Activated CD4-positive, alpha-beta T cell treated with anti-CD3 and anti-CD28 coated beads, Interleukin-10, Interleukin-2, amounts not matched to agents 100 ng/mL and 50 ng/mL, durations not matched to agents 16 hours and 8 hours (primary cell): ENCODE measurements at places on chromosomes 6 and 20.

DNA sequence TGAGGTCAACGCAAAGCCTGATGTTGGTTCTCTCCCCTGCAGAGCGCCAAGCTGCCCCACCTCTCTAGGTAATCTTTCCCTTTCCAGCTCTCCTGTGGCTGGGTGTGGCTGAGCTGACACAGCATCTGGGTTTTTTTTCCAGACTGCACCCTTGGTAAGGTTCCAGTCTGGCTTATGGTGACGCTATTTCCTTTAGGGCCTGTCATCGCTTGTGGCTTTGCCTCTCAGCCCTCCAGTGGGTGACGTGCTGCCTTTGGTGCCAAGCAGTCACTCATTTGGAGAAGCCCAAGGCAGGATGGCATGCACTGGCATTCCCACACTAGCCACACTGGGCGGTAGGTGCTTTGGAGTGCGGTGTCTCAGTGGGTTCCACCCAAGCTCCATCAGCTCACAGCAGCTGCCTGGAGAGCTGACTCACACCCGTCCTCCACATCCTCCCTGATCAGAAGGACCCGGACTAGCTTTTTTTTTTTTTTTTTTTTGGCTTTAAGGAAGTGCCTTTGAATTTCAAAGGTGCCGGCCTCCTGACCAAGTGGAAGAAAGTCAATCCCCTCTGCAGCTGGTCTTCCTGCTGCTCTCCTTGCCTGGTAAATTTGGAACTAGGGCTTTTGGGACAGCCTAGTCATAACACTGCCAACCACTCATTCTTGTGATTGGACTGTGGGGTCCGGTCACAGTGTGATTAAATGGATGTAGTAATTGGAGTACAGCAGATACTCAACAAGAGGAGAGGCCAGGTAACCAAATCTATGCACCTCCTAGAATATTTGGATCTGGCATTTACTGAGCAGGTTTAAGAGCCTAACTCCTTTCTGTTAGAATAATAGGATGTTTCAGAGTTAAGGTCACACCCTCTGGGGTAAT lies 153.6 kb downstream of the CD83 start:
- DNase-seq: peak; percentile 84

DNA sequence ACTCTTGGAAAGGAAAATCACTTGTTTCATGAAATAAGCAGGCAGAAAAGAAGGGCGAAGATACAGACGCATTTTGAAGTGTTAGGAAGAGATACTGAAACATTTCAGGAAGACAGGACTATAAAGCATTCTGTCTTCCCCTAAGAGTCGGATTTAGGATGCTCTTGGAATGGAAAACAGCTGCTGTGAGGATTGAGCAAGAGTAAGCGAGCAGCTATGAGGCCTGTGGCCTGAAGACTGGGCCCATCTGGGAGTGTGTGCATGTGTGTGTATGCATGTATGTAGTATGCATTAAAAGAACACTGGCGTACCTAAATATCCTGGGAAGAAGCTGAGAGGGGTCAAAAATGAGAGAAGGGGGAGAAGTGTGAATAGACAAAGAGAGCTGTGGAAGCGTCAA lies 83.6 kb downstream of the SIM1 start:
- no peak for DNase-seq

- no peak for DNase-seq
These were observed 32.1 kb upstream of the OPN5 start for GRCh38 chr6:47749757-47750156.

GRCh38 chr20:46549188-46549972 lies 1.1 kb downstream of the OCSTAMP start:
- DNase-seq: peak; percentile 21

- DNase-seq: no peak
These were observed 26.1 kb upstream of the TBC1D7 start for GRCh38 chr6:13354331-13355042.

DNA sequence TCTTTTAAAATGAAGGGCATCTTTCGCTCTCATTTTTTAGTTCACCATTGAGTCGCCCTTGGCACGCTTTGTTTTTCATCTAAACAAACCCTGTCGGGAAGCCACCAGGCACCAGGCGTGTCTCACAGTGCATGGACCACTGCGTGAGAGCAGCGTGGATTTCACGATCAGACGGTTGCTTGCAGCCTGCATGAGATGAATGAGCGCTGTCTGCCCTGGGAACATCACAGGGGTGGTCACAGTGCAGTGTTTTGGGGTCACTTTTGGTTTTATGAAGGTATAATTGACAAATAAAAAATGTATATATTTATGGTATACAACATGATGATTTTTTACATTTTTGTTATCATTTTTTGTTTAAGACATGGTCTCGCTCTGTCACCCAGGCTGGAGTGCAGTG lies 61.3 kb downstream of the CDH4 start:
- no peak for DNase-seq

DNA sequence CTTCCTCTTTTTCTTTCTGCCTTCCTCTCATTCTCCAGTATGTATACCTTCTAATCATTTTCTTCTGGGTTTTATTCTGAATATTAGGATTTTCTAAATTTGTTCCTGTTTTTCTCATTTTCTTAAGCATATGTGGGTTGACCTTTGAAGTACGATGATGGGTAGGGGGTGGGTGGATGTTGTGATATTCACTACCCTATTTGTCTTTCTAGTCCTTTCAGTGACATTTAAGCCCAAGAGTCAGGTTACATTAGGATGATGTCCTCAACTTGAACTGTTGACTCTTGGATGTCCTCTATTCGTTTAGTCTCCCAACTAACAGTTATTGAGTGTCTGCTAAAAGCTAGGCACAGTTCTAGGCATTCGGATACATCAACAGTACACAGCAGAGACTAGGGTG lies 7.3 kb downstream of the ABT1 start:
- DNase-seq: no peak

DNA sequence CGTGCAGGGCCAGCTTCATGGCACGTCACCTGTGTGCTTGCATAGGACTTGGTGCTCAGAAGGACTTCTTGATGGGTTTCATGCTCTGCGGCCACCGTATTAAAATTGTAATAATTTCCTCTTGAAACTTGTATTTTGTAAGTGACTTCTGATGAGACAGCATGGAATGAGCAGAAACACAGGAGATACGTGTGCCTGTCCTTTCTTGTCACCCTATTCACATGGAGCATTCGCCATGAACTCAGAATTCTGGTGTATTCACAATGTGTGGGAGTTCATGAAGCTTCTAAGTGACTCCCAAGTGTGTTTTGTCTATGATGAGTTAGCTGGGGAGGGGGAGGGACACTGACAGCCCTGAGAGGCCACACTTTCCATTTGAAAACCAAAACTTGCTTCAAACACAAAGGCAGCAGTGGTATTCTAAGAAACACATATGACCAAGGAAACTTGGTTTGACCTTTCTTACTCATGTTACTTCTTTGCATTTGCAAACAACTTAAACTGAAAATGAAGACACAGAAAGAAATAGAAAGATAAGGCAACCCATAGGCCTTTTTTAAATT lies 92.1 kb upstream of the NEDD9 start:
- peak; percentile 80 for DNase-seq

DNA sequence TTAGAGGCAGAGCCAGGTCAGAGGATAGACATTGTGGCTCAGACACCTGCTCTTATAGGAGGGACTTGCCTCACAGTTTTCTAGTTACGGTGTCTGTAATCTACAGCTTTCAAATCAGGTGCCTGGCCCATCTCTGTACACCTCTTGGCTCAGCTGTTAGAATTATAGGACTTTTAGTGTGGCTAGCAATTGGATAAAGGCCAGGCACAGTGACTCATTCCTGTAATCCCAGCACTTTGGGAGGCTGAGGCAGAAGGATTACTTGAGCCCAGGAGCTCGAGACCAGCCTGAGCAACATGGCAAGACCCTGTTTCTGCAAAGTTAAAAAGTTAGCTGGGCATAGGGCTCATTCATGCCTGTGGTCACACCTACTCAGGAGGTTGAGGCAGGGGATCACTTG lies 20.0 kb downstream of the BRPF3 start:
- no peak for DNase-seq

GRCh38 chr6:42966571-42966970 lies 6.0 kb downstream of the GNMT start:
- DNase-seq: no peak

GRCh38 chr6:126076992-126077664 lies 90.8 kb downstream of the TRMT11 start:
- no peak for DNase-seq

GRCh38 chr6:125754566-125754965 lies 5.1 kb downstream of the HEY2 start:
- no peak for DNase-seq

DNA sequence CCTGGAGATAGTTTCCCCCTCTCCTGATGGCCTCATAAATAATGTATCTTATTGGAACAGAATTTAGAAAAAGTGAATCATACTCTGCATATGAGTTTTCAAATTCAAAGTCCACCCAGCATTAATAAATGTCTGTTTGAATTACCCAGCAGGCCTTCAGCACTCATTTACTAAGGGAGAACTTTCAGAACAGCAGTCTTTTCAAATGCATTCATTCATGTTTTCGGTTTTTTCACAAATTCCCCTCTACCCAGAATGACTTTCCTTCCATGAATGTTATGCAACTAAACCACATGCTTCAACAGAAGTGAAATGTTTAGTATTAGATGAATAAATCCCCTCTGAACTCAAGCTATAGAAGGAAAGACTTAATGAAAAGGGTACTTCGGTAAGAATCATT lies 92.4 kb downstream of the RTN4IP1 start:
- peak; percentile 77 for DNase-seq

- no peak for DNase-seq
These were observed 689.7 kb downstream of the EPM2A start for GRCh38 chr6:145045582-145045981.

GRCh38 chr6:23633996-23634395 lies 492.0 kb upstream of the NRSN1 start:
- DNase-seq: no peak

DNA sequence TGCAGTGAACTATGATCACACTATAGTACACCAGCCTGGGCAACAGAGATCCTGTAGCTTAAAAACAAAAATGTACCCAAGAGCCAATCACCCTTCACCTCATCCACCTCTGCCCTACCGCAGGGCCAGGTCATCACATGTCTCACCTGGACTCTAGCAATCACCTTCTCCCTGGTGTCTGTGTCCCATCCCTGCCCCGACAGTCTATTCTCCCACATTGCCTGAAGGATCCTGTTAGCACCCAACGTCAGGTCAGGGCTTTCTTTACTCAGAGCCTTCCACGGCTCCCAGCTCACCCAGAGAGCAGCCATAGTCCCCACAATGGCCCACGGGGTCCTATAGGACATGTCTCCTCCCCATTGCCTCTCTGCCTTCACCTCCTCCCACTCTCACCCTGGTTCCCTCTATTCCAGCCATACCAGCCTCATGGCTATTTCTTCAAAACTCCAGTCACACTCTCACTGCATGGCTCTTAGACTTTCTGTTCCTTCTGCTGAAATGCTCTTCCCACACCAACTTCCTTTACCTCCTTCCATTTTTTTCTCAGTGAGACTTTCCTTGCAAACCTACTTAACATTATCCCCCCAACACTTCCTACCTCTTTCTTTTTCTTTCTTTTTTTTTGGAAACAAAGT lies 22.5 kb upstream of the ARFGEF2 start:
- DNase-seq: no peak

- DNase-seq: no peak
These were observed 94.9 kb downstream of the TASP1 start for GRCh38 chr20:13543783-13544182.

- no peak for DNase-seq
These were observed 103.4 kb downstream of the MRPL14 start for GRCh38 chr6:44023586-44024454.

GRCh38 chr6:123806561-123806960 lies 2.9 kb downstream of the NKAIN2 start:
- DNase-seq: no peak

- DNase-seq: peak; percentile 64
These were observed 249.1 kb upstream of the PREP start for GRCh38 chr6:105651969-105652368.

- peak; percentile 89 for DNase-seq
These were observed 187.8 kb upstream of the PRDM1 start for GRCh38 chr6:105898286-105898685.

GRCh38 chr6:28078836-28079235 lies 1.5 kb upstream of the ZNF165 start:
- no peak for DNase-seq

- no peak for DNase-seq
These were observed 413.7 kb upstream of the SULF2 start for GRCh38 chr20:48198929-48199451.

DNA sequence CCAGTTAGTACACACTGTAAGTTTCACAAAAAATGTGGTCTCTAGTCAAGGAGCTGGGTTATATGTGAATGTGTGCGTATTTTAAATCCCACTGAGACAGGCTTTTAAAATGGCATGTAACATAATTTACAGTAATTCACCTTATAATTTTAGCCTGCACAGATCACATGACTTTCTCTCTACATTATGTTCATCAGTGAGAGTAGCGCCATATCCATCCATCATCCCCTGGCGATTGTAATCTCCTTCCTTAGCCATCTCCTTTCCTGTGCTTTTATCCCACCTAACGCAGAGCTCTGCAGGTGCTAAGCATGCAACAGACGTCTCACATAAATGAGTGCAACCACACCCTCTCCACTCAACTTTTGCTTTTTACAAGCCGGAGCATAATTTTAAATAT lies 210.8 kb downstream of the TBC1D7 start:
- no peak for DNase-seq

- peak; percentile 26 for DNase-seq
These were observed 496 bp downstream of the GRM4 start for GRCh38 chr6:34145161-34146020.

GRCh38 chr20:53576586-53577318 lies 16.9 kb downstream of the ZNF217 start:
- DNase-seq: no peak

- DNase-seq: peak; percentile 16
These were observed 2.4 kb upstream of the HLA-F start for GRCh38 chr6:29720863-29721262.

GRCh38 chr6:18207438-18207837 lies 52.2 kb downstream of the KDM1B start:
- no peak for DNase-seq

- DNase-seq: no peak
These were observed 11.5 kb upstream of the NOP56 start for GRCh38 chr20:2640899-2641298.

- DNase-seq: no peak
These were observed 34.8 kb downstream of the NR2E1 start for GRCh38 chr6:108200631-108201030.
